Omental fat pad (tissue), 4 donors: ENCODE measurements at places on chromosomes 7 and 10.

DNA sequence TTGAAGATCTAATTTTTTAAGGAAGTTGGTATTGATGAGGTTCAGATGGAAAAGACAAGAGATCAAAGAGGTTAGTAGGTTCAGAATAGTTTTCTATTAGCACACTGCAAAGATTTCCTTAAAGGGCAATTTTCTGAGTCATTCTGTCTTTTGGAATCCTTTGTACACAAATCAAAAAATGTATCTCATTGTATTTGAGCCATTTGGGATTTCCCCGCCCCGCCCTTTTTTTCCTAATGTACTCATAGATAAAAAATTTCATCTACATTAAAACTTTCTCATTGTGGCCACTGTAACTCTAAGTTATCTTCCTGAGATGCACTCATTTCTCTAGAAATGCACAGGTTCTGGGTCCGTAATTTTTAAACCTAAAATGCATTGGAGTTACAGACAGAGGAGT, 12.1 kb downstream of the GIMAP6 start:
- DNase-seq = no peak

- no peak for DNase-seq
Observed at GRCh38 chr10:132796846-132797245, 10.9 kb upstream of the NKX6-2 start.

GRCh38 chr7:17370901-17371585, 72.6 kb downstream of the AHR start:
- DNase-seq = no peak

DNA sequence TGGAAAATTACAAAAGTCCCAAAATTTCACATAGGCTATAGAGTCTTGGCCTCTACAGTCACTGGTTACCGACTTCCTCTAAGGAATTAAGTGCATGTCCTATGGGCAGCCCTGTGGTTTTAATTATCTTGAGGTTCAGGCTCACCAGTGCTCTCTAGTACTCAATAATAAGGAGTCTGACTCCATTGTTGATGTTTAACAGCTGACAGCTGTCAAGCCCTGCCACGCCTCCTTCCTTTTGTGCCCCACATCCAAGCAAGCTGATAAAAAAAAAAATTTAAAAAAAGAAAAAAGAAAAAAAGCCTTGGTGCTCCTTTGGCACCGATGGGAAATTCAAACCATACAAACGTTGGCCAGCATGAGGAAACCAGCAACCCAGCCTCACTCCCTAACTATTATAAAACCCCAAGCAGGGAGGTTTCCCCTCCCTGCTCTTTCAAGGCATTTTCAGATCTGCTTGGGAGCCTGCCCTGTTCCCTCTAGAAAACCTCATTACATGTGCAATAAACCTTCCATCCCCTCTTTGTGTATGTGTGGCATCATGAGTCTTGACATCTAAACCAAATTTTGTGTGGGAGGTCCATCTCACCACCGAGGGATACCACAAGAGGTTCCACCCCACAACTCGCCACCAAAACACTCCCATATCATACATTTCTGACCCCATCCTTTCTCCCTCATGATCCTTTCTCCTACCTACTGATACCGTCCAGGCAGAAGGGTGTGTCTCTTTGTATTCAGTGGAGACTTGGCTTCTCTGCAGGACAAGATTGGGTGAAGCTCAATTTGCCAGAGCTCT, 70.9 kb upstream of the CCDC71L start:
- DNase-seq = no peak

GRCh38 chr10:85900487-85900886, 466.1 kb downstream of the GRID1 start:
- DNase-seq = no peak

- DNase-seq = no peak
Observed at GRCh38 chr10:5321273-5321672, 43.5 kb upstream of the UCN3 start.

DNA sequence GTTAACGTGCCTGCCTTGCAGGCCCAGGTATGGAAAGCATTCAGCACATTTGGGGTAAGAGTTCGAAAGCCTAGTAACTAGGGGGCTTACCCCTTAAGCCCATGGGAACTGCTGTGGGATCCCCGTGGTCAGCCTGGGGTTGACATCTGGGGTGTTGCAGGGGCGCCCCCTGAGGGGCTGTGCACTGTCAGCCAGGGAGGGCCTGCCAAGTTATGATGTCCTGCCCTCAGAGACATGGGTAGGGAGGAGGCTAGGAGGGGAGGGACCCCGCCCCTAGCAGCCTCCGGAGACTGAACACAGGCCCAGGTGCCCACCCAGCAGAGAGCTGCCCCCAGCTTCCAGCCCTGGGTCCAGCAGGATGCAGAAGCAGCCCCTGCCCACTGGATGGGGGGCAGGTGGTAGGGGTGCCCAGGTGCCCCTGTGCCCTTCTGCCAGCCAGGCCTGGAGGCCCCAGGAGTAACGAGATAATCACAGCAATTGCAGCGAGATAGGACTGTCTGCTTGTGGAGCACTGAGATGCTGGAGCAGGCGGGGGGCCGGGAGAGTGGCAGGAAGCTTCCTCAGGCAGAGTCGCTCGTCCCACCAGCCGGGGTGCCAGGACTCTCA, 153.3 kb downstream of the UBE2H start:
- DNase-seq = no peak

DNA sequence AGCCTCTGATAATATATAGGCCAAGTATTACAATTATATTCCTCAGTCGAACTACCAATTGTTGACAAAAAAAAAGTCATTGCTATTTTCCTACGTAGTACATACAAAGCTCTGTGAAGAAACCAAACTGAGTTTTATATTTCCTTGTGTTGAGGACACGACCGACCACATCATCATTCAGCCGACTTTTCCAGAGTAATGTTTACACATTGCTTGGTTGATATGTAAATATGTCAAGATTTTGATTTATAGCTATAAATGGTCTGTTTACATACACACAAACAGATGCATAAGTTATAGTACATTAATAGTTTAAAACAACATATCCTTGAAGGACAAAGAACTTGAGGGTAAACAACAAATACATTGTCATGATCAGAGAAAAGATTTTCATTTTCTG, 121.5 kb downstream of the CRPPA start:
- DNase-seq = no peak

DNA sequence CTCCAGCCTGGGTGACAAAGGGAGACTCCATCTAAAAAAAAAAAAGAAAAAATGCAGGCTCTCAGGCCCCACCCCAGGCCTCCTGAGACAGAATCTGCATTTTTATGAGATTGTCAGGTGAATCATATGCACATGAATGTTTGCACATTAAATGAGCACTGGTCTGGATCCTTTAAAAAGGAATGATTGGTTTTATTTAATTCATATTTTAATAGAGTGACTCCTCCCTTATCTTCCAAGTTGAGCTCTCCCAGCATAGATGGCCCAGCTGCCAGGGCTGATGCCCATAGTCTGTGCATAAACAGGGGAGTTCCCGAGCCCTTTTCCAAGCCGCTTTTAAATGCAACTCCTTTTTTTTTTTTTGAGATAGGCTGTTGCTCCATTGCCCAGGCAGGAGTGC, 28.5 kb downstream of the CUX1 start:
- DNase-seq = no peak

- no peak for DNase-seq
Observed at GRCh38 chr7:50822110-50822509, 39.4 kb upstream of the GRB10 start.

GRCh38 chr7:155753446-155753965, 58.8 kb downstream of the SHH start:
- no peak for DNase-seq

DNA sequence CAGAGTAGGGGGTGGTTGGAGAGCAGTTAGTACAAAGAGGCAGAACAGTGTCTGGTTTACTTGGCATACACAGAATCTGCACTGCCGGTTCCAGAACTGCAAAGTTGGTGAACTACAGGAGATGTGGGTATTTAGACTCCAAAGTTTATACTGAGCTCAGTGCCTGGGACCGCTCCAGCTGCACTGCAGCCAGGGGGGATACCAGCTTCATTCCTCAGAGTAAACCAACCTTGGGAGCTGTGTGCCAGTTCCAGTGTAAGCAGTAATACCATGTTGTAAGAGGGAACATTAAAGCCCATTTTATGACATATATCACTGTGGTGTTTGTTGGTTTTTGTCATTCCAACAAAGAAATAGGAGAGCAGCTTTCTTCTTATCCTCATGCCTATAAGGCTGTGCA, 23.4 kb downstream of the LOXL4 start:
- DNase-seq = no peak

DNA sequence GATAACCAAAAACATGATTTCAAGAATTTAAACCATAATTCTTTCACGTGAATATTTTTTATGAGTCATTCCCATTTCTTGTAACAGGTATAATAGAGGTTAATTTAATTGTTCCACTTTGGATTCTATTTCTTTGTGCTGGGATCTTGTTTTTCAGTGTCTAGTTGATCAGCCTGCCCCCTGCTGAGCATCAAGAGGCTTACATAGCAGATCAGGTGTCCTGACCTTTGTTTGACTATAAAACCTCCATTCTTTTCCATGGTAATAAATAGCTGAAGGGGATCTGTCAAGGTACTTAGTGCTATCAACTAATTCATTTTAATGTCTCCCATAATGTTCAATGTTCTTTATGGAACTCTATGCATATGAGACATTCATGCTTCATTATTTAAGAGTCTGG, 4.9 kb downstream of the COL17A1 start:
- DNase-seq = no peak

GRCh38 chr10:116418389-116418788, 9.3 kb upstream of the PNLIPRP3 start:
- no peak for DNase-seq

GRCh38 chr10:128095027-128095752, 31.0 kb downstream of the MKI67 start:
- DNase-seq = no peak

- no peak for DNase-seq
Observed at GRCh38 chr10:381805-382204, 246.6 kb downstream of the ZMYND11 start.

DNA sequence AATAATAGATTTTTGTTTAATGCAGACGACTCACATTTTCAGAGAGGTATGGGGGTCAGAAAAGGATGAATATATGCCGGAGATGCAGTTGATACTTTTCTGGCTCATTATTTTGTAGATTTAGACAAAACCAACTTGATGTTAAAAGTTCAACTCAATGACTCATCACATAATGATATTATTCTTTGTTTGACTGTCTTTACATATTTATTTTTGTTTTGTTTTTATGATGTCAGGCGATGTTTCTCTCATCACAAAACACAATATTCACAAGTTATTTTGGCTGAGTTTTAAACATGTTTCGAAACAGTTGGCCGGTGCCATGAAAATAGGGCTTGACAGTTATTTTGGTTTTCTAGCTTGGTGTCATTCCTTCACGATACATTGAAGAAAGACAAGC, 1.3 kb downstream of the GJD4 start:
- no peak for DNase-seq

DNA sequence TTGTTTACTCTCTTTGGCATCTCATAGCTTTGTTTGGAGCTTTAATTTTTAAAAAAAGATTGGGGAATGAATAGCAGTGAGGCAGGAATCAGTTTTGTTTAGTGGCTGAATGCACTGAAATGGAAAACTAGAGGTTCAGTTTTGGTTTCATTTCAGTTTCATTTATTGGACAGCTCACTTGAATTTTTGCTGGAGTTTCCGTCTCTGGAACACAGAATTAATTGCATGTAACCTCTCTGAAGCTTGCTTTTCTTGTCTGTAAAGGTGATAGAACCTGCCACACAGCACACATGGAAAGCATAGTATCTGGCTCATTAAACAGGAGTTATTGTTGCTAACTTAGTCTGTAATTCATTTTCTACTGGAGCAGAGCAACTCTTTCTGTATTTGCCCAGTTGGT, 7.1 kb downstream of the GRM8 start:
- no peak for DNase-seq

GRCh38 chr7:23191022-23191421, 9.2 kb downstream of the NUP42 start:
- no peak for DNase-seq

DNA sequence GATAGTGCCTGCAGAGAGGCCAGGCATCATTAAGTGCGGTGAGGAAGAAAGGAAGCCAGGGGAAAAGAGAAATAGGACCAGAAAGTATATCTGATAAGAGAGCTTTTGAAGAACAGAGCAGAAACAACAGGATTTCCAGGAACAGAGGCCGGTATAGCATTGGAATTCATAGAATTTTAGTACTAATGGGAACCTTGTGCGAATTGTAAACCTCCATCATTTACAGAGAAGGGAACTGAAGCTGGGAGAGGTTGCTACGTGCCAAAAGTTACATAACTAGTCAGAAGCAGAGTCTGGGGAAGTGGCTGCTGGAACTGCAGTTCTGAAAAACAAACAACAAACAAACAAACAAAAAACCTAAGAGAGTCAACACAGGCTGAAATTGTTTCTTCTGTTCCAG, 5.4 kb upstream of the ZMYND11 start:
- DNase-seq = no peak

- peak; percentile 55 for DNase-seq
Observed at GRCh38 chr7:73308665-73309214, at the start of gene NSUN5. Gene NSUN5 (minus strand): TSS chr7:73308826. CDS start chr7:73308790, 36 bp downstream.

DNA sequence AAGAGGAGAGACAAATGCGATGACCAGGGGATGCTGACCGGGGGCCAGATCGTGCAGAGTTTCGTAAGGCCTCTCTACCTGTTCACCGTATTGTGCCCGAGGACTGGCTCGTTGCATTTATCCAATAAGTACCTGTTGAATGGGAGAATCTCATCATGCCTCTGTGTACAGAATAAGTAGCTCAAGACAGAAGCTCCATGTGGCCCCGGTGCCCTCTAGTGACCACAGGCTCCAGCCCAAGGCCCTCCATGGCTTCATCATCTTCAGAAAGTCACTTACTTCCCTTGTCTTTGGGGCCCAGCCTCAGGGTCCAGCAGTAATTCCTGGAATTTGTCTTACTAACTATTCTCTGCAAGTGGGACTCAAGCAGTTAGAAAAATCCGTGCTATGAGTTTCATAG, 151.0 kb downstream of the CHN2 start:
- DNase-seq = no peak

DNA sequence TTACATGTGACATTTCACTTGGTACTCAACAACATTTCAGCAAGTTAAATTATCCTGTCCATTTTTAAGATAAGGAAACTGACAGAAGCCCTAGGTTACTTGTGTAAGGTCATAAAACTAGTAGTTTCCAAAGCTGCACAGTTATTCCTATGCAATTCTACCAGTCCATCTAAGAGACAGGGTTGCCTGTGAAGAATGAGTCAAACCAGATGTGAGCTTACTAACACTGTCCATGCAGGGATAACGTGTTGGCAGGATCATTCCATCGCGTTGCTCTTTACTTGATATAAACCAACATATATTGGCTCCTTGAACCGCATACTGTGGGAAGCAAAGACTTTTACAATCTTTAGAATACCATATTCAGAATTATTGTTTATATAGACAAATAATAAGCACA, 280.9 kb upstream of the HGF start:
- no peak for DNase-seq

GRCh38 chr7:151687523-151688235, 168.0 kb upstream of the RHEB start:
- peak; percentile 44 for DNase-seq

GRCh38 chr7:33905389-33906032, at the start of gene BMPER:
Gene BMPER (plus strand): TSS chr7:33905539. CDS start chr7:33905614, 75 bp downstream.
- no peak for DNase-seq

- no peak for DNase-seq
Observed at GRCh38 chr10:10092581-10092980, 925.1 kb upstream of the CELF2 start.

GRCh38 chr7:18653381-18654155, 158.0 kb downstream of the HDAC9 start:
- DNase-seq = no peak
